Mesothelial cell of epicardium (in vitro differentiated cells): ENCODE measurements at places on chromosomes 11 and 22.

GRCh38 chr11:133816146-133816870 lies 29.0 kb downstream of the SPATA19 start:
- DNase-seq = no peak

DNA sequence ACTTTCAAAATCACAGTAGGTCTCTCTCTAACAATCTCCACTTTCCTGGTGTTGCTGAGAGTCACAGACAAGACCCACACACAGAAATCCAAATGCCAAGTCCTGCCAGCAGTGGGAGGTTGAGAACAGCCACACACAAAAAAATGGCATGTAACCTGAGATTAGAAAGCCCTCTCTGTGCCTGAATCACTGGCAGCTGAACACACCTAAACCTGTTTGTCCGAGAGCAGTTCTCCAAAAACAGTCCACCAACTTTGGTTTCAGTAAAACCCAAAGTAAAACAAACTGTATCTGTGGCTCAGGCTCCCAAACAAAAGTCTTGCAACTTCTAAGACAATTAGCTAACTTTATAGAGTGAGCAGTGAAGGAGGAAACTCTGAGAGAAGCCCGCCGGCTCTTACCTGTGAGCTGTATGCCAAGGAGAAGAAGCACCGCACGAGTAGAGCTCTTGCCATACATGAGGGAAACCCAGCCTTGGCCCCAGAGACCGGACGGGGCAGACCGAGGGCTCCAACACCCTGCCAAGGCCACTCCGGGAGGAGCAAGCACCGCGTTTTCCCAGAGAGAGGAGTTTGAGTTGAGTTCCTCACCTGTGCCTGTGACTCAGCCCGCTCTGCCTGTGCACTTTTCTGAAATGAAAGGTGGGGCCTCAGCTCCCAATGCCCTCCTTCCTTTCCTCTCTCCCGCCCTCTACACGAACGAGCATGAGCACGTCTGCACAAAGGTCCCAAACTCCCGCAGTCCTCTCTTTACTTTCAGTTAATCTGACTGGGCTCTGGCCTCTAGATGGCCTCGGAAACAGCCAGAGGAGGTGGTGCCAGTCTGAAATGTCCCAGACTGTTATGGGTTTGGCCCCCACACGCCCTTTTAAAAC lies at the start of gene MPZL2:
TSS of gene MPZL2 (minus strand) at position 603 of the 874 bp plus-strand sequence. CDS start at position 459, 144 bp downstream.
- DNase-seq = no peak

DNA sequence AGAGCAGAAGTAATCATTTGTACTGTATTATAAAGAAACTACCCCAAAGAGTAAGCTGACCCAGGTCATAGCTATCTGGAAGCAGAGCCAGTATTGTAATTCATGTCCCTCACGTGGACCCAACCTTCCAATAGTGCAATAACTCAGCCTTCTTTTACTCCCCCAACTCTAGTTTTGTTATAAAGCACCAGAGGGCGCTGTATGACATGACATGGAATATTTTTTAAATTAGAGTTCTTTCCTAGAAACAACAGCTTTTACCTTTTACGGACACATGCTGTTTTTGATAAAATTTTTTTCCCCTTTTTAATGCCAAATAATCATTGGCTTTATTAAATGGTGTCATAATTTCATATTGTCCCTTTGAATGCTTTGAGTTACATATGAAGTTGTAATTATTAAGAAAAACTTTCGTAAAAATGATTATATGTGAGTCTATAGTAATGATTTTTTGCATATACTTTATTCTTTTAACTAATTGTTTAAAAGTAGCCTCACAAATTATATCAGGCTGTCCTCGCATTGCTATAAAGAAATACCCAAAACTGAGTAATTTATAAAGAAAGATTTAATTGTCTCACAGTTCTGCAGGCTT lies 76.9 kb downstream of the DKK3 start:
- DNase-seq = no peak

DNA sequence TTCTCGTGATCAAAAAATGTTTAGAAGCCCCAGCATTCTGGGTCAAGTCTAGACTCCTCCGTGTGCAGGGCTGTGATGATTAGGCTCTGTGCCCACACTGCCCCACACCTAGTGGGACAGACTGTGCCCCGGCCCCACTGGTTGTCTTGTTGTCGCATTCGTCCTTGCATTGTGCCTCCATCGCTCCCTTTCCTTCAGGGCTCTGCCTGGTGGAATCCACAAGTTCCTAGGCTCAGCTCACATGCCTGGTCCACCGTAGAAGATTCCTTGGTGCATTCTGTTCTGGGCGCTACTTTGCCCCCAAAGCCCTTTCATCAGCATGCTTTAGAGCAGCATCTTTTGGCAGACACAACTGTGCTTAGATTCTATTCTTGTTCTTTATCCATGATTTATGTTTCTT lies 23.5 kb upstream of the THY1 start:
- DNase-seq = no peak

GRCh38 chr11:19080579-19080993 lies 20.1 kb upstream of the MRGPRX2 start:
- DNase-seq = no peak

- no peak for DNase-seq
These were observed 349.9 kb downstream of the CADM1 start for GRCh38 chr11:115154355-115154736.

GRCh38 chr11:61752117-61752924 lies at the start of gene MYRF:
Gene MYRF (plus strand): TSS chr11:61752636. CDS start chr11:61752745, 109 bp downstream.
- DNase-seq = peak; percentile 70

DNA sequence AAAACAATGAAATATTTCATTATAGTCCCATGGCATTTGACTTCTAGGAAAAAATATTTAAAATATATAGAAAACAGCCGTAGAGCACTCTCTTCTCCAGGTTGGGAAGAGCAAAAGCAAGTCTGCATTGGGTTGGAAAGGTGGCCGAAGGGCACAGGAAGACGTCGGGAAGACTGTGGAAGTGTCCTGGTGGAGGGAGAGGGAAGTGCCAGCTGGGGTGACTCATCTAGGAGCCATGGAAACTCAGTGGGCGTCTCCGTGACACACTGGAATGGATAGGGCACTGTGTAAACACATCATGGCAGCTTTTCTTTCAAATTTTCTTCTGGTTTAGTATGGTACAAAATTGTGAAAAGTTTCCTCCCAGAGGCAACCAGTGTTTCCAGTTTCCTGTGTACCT lies 12.7 kb downstream of the GTPBP1 start:
- no peak for DNase-seq
